ENCODE measurements at places on chromosomes 2 and 18. TPM values are rescaled to one million over a fixed set of nuclear protein-coding genes. Genes with fewer than 3 reads are reported as not detected.

GRCh38 chr2:74464406-74464805, 776 bp downstream of the MOGS start:
- H3K27me3 ChIP-seq, result no peaks in the 10 kb centered on the region
- peak overlapping the region; percentile 76 for H3K27ac ChIP-seq
- DNase-seq, result no peak
- peaks cover 8% of the 10 kb centered on the region for H3K36me3 ChIP-seq

GRCh38 chr18:77165503-77166188, 33.1 kb upstream of the MBP start:
- H3K4me1 ChIP-seq, result peaks cover 27% of the 10 kb centered on the region
- H3K36me3 ChIP-seq, result no peaks in the 10 kb centered on the region
- peak overlapping the region; percentile 76 for H3K27ac ChIP-seq
- DNase-seq, result no peak
- no peak overlapping the region for H3K4me3 ChIP-seq
- H3K27me3 ChIP-seq, result peaks cover 4% of the 10 kb centered on the region

NCKAP5 gene
- total RNA-seq, result 0.46 TPM

DNA sequence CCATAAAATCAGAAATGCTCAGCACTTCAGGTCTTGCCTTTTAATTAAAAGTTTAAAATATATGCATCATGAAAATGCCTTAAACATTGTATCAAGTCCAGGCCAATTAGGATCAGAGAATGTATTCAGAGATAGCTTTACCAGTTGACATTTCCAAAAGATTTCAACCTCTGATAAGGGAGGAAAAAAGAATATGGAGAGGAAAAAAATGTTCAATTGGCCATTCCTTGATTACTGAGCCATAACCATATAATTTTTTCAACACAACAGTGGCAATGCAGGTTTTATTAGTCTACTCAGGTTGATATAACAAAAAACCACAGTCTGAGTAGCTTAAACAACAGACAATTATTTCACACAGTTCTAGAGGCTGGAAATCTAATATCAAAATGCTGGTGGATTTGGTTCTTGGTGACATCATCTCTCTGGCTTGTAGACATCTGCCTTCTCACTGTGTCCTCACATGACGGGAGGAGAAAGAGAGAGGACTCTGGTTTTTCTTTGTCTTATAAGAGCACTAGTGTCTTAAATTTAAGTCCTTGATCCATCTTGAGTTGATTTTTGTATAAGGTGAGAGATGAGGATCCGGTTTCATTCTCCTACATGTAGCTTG, 111.9 kb downstream of the IRS1 start:
- no peaks in the 10 kb centered on the region for H3K36me3 ChIP-seq
- H3K27ac ChIP-seq, result no peak overlapping the region
- peaks cover 5% of the 10 kb centered on the region for H3K4me1 ChIP-seq
- H3K27me3 ChIP-seq, result peaks cover 2% of the 10 kb centered on the region

- H3K4me1 ChIP-seq, result peaks cover 3% of the 10 kb centered on the region
- H3K36me3 ChIP-seq, result no peaks in the 10 kb centered on the region
- DNase-seq, result no peak
- no peaks in the 10 kb centered on the region for H3K27me3 ChIP-seq
- no peak overlapping the region for H3K27ac ChIP-seq
Observed at GRCh38 chr2:10759151-10759714, 37.8 kb downstream of the ATP6V1C2 start.

DNA sequence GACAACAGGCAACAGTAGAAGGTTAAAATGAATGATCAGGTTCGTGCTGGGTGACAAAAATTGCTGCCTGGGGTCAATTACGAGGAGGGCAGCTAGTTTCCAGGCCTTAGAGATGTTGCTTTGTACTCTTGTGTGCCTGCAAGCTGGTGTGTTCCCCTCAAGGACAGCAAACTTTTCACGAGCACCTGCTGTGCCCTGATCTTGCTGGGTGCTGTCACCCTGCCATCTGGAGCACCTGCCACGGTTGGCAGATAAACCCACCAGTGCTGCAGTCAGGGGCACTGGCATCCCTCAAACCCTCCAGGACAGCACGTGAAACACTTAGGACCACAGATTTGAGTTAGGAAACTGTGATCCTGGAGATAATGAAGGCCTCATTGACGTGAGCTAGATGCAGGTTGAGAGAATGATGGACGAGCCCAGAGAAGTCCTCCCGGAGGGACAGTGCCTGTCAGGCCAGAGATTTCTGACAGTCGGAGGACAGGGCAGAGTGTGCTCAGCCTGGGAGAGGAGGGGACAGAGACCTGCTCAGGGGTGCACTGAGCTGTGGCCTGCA, 104.3 kb upstream of the RAB12 start:
- no peak overlapping the region for H3K4me3 ChIP-seq
- peaks cover 45% of the 10 kb centered on the region for H3K27me3 ChIP-seq
- H3K27ac ChIP-seq, result no peak overlapping the region
- H3K4me1 ChIP-seq, result peaks cover 5% of the 10 kb centered on the region

TTN gene
- total RNA-seq, result not detected

GRCh38 chr2:57598551-57598950, 448.1 kb upstream of the VRK2 start:
- peaks cover 8% of the 10 kb centered on the region for H3K4me1 ChIP-seq
- H3K36me3 ChIP-seq, result no peaks in the 10 kb centered on the region
- no peak for DNase-seq
- no peak overlapping the region for H3K4me3 ChIP-seq

DNA sequence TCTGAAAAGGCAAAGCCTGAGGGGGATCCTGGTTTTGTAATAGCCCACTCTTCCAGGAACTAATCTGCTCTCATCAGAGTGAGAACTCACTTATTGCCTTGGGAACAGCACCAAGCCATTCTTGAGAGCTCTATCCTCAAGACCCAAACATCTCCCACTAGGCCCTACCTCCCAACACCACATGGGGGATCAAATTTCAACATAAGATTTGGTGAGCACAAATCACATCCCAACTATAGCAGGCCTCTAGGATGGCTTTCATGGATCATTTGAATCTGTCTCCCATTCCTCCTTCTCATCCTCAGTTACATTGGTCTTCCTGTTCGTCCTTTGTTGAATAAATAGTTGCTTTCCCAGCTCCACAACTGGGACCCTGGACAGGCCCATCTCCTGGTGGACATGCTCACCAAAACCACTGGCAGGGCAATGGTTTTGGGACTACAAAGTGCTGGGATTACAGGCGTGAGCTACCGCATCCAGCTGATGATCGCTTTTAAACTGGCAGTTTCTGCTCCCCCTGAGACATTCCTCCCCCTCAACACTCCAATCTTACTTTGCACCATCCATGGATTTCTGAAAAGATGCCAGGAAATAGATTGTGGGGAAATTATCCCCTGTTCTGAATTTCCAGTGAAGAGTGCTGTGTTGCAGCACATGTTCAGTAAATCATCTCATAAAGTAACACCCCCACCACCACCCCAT, 42.6 kb downstream of the MCFD2 start:
- H3K4me1 ChIP-seq, result peaks cover 54% of the 10 kb centered on the region
- peak overlapping the region; percentile 85 for H3K27ac ChIP-seq
- no peak for DNase-seq
- H3K36me3 ChIP-seq, result no peaks in the 10 kb centered on the region

DNA sequence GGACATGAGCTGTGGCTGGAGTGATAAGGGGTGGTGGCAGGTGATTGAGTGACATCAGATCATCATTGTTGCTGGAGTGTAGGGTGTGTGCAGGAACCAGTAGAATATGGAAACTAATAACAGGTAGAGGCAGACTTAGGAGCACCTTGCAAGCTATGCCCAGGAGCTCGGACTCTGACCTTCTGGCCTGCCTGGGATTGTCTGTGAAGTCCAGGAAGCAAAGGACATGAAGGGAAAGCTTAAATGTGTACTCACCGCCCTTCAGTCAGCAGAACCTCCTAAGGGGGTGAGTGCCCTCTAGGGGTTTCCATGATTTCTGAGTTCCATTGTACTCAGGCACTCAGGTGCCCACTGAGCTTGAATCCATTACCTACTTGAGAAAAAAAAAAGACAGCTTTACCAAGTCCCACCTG, 104.2 kb downstream of the CRIM1 start:
- no peak for DNase-seq
- H3K4me1 ChIP-seq, result peaks cover 11% of the 10 kb centered on the region
- no peak overlapping the region for H3K4me3 ChIP-seq
- peaks cover 2% of the 10 kb centered on the region for H3K36me3 ChIP-seq
- no peak overlapping the region for H3K27ac ChIP-seq

SUMO1 gene
- total RNA-seq, result 89.8 TPM

- no peaks in the 10 kb centered on the region for H3K4me1 ChIP-seq
- no peaks in the 10 kb centered on the region for H3K27me3 ChIP-seq
- no peak for DNase-seq
- no peak overlapping the region for H3K4me3 ChIP-seq
- no peaks in the 10 kb centered on the region for H3K36me3 ChIP-seq
Observed at GRCh38 chr2:14616342-14616741, 16.2 kb upstream of the LRATD1 start.

- peaks cover 29% of the 10 kb centered on the region for H3K36me3 ChIP-seq
- H3K27me3 ChIP-seq, result no peaks in the 10 kb centered on the region
- no peak overlapping the region for H3K27ac ChIP-seq
- no peak overlapping the region for H3K4me3 ChIP-seq
- DNase-seq, result peak; percentile 60
- H3K4me1 ChIP-seq, result no peaks in the 10 kb centered on the region
Observed at GRCh38 chr2:239167766-239168444, 232.9 kb downstream of the HDAC4 start.

DNA sequence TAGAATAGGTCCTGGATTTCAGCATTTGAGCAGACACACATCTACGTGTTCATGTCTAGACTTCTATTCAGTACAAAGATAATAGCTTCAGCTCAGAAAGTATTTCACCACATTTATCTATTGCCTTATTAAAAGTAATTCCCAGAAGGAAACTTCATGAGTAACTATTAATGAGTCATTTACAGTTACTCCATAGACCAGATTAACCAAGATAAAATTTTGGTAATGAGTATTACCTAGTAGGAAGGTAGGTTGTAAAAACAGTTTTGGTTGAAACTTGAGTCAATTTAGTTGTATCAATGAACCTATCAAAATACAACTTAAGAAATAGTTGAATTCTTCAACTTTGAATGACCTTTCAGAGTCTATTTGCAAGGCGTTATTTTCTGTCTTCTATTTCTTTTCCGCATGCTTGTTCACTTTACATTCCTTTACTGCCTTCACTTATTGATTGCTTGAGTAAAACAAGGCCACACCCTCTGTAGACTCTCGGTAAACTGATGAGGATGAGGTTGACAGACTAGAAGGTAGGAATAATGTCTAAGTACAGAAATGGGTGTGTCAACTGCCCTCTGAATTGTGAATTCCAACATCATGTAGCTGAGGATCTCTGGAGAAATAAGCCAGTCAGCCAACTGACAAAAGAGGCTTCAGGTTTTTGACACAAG, 1165.6 kb upstream of the ZEB2 start:
- H3K27me3 ChIP-seq, result no peaks in the 10 kb centered on the region
- no peak overlapping the region for H3K27ac ChIP-seq
- H3K4me1 ChIP-seq, result no peaks in the 10 kb centered on the region
- no peak overlapping the region for H3K4me3 ChIP-seq
- DNase-seq, result no peak
- H3K36me3 ChIP-seq, result no peaks in the 10 kb centered on the region

- no peak for DNase-seq
- H3K27ac ChIP-seq, result no peak overlapping the region
- no peaks in the 10 kb centered on the region for H3K36me3 ChIP-seq
Observed at GRCh38 chr18:59802031-59802430, 97.8 kb upstream of the PMAIP1 start.

CIB4 gene
- total RNA-seq, result not detected

- H3K27me3 ChIP-seq, result no peaks in the 10 kb centered on the region
- DNase-seq, result peak; percentile 89
Observed at GRCh38 chr18:2570772-2571199, 519 bp downstream of the METTL4 start.
